Renal pelvis (tissue), 12 donors: ENCODE measurements at places on chromosomes 1 and 21.

DNA sequence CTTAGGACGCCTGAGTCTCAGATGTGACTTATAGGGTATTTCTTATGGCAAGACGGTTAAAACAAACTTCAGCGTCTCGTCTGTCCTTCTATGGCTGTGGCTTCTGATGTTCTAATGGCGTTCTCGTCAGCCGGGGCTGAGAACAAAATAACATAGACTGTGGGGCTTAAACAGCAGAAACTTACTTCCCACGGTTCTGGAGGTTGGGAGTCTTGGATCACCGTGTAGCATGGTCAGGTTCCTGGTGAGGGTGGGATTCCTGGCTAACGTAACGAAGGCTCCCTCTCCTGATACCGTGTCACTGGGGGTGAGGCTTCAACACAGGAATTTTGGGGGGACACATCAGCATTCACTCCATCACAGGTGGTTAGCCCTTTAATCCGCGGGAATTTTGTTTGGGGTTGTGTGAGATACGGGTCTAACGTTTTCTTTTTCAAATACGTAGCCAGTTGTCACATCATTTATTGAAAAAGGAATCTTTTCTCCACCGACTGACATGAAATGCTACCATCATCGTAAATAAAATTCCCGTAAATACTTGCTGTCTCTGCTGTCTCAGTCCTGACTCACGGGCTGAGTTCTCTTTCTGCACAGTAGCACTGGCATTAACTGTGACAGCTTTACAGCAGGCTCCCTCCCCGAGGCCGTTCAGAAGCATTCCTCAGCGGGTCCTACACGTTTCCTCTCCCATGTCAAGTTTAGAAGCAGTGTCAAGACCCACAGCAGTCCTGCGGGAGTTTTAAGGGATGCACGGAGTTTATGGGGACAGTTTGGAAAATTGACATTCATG is 8.1 kb upstream of the POFUT2 start:
- no peak for DNase-seq

DNA sequence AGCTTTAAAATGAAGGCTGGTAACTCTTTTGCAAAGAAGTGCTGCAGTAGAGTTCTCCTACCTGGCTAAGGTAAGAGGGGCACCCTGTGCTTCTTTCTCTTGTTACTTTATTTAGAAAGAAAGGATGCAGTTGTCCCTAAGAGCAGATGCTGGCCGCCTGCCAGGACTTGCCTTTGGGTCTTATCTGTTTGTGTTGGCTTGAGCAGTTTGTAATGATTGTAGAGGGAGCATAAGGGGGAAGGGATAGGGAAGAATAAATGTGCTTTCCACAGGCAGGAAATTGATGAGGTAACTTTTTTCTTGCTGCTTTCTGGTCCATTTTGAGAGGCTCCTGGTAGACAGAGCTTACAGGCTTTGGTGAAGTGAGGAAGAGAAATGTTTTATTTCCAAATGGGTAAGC is 229.6 kb downstream of the HHAT start:
- DNase-seq: peak; percentile 26

GRCh38 chr1:97042551-97042950 is 321.0 kb downstream of the PTBP2 start:
- no peak for DNase-seq

DNA sequence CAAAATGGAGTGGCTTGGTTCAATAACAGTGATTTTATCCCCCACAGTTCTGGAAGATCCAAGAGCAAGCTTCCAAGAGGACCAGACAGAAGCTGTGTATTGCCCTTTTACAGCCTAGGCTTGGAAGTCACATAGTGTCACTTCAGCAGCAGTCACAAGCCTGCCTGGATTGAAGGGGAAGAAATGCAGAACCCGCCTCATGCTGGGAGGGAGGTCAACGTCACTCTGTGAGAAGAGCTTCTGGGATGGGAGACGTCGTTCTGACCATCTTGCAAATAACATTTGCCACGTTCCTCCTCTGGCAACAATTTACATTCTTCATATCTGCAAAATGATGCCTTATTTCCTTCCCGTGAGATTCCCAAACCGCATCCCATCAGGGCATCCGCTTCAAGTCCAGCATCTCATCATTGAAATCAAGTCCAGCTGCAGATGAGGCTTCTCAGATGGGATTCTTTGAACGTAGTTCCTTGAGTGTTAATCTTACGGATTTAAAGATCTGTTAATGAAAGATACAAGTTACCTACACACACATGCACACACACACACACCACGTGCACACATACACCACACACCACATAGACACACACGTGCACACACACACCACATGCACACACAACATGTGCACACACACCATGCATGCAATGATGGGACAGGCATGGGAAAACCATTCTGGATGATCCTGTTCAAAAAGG is 23.9 kb upstream of the KIF1B start:
- DNase-seq: no peak

DNA sequence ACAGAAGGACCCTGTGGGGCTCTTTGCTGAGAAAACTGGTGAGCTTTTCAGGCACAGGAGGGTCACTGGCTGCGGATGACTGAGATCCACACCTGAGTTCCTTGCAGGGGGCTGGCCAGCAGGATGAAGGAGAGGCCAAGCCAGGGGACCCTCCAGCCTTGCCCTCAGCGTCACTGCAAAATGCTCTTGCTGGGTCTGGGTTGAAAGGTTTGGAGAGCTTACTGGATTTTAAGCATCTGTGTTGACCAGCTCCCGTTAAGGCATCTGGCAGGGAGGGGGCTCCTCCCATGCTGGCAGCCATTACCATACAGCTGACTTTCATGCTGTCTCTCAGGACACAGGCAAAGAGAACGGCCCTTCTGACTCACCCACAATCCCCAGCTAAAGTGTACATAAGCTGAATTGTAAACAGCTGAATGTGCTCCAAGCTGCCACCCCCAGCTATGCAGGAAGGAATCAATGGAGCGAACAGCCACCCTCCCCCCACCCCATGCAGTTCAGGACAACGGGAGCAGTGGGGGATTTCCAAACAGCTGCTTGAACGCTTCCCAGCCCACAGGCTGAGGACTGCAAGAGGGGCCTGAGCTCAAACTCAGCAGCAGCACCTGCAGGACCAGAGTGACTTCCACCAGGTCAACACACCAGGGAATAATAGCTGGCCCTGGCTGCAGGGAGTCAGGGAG is 21.3 kb upstream of the A3GALT2 start:
- DNase-seq: peak; percentile 85

DNA sequence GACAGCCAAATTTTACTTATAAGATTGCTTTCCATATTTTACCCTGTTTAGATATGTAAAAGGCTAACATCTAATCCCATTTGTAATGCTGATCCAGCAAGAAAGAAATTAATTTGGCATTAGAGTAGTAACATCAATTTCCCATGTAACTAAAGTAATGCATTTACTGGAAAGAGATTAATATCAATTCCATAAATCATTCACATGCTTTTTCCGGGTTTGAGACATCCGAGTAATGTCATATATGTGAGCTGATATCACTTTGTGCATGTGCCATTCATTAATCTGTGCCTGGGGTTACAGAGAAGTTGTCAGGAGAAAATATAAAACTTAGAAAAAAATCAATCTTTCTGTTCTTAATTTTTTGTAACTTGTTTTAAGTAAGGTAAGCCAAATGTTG is 206.1 kb downstream of the AGBL4 start:
- DNase-seq: no peak

- no peak for DNase-seq
Measured at GRCh38 chr1:193211539-193211938, 25.1 kb upstream of the B3GALT2 start.

DNA sequence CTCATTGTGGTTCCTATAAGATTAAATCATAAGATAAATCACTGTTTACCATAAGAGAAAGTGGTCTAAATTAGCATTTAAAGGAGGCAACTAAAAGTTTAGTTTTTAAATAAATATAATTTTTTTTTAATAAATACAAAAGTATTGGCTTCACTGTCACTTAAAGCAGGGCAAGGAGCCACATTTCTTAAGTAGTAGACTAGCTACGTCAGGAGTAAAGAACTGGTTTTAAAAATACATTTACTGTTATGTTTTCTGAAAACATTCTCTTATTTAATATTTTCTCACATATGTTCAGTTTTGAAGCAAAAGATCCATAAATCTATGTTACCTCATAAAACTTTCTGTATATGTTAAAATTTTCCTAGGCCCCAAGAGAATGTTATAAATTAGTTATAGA is 2.2 kb downstream of the ANGPTL1 start:
- no peak for DNase-seq

DNA sequence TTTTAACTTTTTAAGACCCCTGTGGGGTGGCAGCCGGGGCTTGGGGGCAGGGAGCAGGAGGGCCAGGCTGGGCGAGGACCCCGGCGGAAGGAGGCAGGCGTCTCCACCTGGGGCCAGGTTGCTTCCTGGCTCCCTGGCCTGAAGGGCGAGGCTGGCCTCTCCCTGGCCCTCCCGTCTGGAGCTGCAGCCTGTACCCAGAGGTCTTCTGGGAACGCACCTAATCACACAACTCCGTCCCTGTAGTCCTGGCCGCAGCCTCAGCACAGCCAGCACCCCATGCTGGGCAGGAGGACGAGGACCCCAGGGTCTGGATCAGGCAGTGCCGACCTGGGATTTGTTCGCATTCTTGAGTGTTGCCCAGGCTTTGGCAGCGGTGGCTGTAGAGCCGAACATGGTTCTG is 14.1 kb upstream of the TTC34 start:
- DNase-seq: no peak

DNA sequence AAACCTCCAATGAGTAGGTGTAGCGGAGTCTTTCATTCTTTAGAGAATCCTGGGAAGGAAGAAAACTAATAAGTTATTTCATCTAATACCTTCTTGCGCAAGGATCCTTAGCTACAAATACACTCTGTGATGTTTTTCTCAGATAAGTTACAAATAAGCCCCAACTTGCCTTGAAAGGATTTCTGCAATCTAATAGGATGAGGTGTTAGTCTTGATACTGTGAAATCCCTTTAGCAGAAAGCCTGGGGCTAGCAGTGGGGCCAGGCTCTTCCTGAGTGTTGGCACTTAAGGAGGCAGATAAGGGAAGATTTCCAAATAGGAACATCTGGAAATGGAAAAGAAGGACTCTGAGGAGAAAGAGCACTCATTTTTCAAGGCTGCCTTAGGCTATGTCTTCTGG is 168.0 kb upstream of the DAB1 start:
- no peak for DNase-seq

- DNase-seq: no peak
Measured at GRCh38 chr1:160768295-160768657, 27.7 kb upstream of the LY9 start.

- DNase-seq: no peak
Measured at GRCh38 chr1:150887018-150887417, at the start of gene CTXND2. Gene CTXND2 (plus strand): TSS chr1:150887136. CDS start chr1:150912315, 25,179 bp downstream.

DNA sequence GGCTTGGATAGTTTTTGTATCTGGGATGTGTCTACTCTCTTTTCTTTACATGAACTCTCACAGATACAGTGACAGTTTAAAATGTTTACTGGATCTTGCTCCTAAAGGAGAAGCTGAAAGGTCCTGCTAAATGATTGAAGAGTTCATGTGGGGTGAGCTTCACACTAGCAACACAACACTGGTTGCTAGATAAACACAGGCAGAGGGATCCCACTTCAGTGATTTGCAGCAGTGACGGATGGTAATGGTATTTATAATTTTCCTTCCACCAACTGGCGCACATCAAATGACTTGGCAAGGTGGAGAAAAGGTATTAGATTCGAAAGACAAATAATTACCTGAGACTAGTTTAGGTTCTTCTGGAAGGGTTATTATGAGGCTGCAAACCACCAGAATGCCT is 270.2 kb downstream of the TBX15 start:
- peak; percentile 45 for DNase-seq

DNA sequence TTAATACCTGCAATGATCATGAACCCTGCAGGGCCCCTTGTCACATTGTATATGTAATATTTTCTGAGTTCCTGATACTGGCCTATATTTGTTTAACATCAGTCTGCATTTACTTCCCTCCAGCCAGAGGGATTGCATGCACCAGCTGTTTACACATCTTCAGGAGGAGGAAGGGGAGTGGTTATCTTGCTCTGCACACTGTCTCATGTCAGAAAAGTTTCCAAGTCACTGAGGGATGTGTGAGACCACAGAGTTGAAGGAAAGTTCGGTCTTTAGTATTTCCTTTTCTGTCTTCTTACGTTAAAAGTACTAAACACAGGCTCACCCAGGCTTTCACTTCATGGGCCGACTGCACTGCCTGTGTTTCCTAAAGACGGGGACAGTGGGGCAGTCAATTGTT is 574.1 kb downstream of the LMO4 start:
- DNase-seq: peak; percentile 75

DNA sequence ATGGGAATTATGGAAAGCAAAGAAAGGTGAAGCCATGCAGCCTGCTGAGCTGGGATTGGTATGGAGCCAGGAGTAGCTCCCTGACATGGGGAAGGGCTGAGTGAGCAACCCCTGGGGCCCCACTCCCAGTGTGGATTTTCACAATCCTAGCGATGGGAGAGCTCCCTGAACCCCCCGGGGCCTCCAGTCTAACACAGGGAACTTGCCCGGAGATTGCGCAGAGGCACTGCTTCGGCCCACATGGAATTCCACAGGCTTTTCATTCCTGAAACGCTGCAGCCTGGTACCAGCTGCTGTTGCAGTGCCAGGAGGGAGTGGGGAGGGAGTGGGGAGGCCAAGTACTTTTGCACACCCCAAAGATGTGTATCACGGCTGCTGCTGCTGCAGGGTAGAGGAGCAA is 110.4 kb upstream of the C21orf91 start:
- no peak for DNase-seq

DNA sequence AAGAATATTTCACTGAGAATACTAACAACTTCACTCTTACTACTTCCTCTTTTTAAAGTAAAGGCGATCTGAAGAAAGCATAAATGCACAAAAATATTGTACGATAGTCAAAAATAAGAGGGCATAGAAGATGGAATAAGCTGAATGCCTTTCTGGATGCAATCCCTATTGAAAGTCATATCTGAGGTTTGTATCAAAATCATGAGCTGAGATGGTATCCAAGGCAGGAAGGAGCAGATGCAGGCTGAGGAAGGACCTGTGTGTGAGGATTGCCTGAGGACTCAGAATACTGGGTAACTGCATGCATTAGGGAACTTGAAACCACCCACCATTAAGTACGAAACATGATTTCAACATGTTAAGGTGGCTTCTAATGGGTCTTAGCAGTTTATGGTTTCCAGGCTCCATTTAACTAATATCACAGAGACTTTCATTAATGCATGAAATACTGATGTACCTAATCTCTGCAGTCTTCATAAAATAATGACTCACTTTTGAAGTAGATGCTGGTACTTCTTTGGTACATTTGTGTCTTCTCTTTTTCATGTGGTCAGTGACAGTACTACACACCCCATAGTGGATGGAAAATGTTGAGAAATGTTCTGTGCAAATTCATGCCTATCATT is 29.6 kb upstream of the RGS1 start:
- DNase-seq: no peak

DNA sequence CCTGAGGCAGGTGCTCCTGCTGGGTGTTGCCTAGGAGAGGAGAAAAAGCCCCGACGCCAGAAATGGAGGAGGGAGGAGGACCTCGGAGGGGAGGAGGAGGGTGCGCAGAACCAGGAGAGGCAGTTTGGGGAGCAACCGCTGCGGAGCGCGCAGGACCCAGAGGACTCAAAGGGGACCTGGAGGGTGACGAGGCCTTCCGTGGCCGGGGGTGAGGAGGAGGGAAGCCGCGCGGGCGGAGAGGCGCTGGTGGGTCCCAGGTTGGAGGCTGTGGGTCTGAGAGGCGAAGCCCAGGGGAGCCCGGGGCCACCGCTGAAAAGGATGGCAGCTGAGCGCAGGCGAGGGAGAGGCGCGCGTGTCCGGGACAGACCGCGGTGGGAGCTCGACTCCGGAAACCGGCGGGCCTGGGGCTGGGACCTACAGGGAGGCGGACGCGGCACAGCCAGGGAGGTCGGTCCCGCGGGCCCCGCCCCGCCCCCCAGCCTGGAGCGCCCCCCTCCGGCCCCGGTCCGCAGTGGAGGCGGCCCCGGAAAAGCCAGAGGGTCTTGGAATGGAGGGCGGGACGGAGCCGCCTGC is 15.1 kb downstream of the RNF223 start:
- no peak for DNase-seq
